Caki2 (cell line): ENCODE measurements at places on chromosomes 16 and 17. TPM values are rescaled to one million over a fixed set of nuclear protein-coding genes. Genes with fewer than 3 reads are reported as not detected.
A peak's percentile ranks its signal among the peaks of the same experiment; 100 is the strongest.

Gene ZNF423
- total RNA-seq, result 0.24 TPM in 1 of 2 replicates, not detected in the other

Gene VMP1
- 150 and 156 TPM in 2 replicates for total RNA-seq

Gene TBC1D26
- not detected in 2 replicates for total RNA-seq

Gene SLC52A1
- total RNA-seq, result not detected in 2 replicates

Gene GALK1
- 45.8 and 57.3 TPM in 2 replicates for total RNA-seq

Gene TMC6
- 21.2 and 31.4 TPM in 2 replicates for total RNA-seq

Gene SLC5A10
- total RNA-seq, result not detected in 2 replicates

Gene PRRT2
- total RNA-seq, result not detected in 2 replicates

Gene MMP15
- 11.7 and 12.3 TPM in 2 replicates for total RNA-seq

Gene CD300E
- total RNA-seq, result not detected in 2 replicates

Gene AATK
- 0.09 and 2.1 TPM in 2 replicates for total RNA-seq

Gene LGALS9B
- 0.54 and 0.67 TPM in 2 replicates for total RNA-seq

Gene NUBP1
- 35.2 and 57.7 TPM in 2 replicates for total RNA-seq

Gene CTF1
- total RNA-seq, result 0.84 and 2.9 TPM in 2 replicates

Gene ABCA10
- 0.07 TPM in 1 of 2 replicates, not detected in the other for total RNA-seq

Gene CCL7
- total RNA-seq, result not detected in 2 replicates

Gene NOTUM
- not detected in 2 replicates for total RNA-seq

DNA sequence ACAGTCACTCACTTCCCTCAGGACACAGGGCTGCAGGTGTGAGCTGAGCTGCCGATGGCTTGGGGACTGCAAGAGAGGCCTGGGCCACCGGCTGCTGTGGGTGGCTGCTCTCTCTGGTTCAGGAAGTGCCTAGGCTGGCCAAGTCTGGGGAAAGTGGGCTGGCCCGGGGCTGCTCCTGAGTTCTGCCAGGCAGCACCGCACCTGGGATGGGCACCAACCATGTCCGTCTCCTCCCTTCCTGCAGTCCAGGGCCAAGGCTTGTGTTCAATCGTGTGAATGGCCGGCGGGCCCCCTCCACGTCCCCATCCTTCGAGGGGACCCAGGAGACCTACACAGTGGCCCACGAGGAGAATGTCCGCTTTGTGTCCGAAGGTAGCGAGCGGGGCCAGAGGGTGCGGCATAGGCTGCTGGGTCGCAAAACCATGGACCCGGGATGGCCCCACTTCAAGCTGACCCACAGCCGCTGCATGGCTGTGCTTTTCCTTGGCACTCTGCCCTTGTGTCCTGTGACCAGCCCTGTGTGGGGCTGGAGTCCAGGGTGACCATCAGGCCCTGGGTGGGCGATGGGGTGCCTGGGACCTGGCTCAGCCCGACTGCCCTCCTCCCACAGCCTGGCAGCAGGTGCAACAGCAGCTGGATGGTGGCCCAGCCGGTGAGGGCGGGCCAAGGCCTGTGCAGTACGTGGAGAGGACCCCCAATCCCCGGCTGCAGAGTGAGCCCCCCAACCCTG lies 1.8 kb upstream of the WDR90 start:
- DNase-seq, result no peak

GRCh38 chr17:78206298-78206697 lies 7.8 kb upstream of the BIRC5 start:
- no peak for DNase-seq

- DNase-seq, result no peak
Measured at GRCh38 chr17:55817397-55817709, 66.5 kb downstream of the PCTP start.

DNA sequence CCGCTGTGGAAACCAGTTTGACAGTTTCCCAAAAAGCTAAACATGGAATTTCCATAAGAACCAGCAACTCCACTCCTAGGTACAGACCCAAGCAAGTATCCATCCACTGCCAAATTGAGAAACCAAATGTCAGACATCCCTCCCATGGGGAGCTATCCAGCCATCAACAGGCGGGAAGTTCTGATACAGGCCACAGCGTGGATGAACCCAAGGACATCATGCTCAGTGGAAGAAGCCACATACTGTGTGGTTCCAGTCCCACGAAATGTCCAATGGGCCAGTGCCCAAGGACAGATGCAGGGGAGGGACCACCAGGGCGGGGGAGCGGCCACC lies 12.6 kb upstream of the BAIAP2 start:
- no peak for DNase-seq

- peak; percentile 77 for DNase-seq
Measured at GRCh38 chr16:81600275-81600674, 155.7 kb downstream of the CMIP start.

DNA sequence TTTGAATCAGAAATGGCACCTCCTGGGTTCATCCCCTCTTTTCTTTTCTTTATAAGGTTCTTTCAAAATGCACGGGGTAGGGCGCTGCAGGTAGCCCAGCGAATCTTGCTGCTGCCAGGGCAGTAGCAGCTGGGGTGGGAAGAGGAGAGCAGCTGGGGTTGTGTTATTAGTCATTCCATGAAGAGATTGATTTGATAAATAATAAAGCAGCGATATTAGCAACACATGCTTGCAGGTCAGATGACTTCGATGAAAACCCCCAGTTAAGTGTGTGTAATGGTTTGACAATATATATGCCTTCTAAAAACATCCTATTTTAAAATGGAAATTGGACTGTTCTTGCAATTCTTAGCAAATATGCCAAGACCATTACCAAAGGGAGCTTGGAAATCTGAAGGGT lies 200.7 kb downstream of the CCDC182 start:
- no peak for DNase-seq

DNA sequence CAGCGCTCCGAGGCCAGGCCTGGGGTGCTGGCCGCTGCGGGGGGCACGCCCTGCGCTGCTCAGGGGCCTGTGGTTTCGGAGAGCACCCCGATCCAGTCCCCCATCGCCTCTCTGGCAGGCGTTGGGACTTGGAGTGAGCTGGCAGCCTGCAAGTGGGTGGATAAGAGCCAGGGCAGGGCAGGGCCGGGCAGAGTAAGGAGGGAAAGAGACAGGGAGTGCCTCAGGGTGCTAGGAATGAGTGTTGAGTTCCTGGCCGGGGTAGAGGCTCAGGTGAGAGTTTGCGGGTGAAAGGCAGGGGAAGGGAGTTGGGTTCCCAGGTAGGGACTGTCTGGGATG lies 1.3 kb downstream of the CDH13 start:
- no peak for DNase-seq

GRCh38 chr16:14351647-14352046 lies 278.4 kb downstream of the PARN start:
- DNase-seq, result no peak

GRCh38 chr17:8632061-8632460 lies 1.5 kb upstream of the MYH10 start:
- no peak for DNase-seq

GRCh38 chr17:28718333-28719020 lies 809 bp upstream of the RAB34 start:
- DNase-seq, result no peak

GRCh38 chr16:74107795-74108610 lies 188.6 kb upstream of the PSMD7 start:
- peak; percentile 3 for DNase-seq

DNA sequence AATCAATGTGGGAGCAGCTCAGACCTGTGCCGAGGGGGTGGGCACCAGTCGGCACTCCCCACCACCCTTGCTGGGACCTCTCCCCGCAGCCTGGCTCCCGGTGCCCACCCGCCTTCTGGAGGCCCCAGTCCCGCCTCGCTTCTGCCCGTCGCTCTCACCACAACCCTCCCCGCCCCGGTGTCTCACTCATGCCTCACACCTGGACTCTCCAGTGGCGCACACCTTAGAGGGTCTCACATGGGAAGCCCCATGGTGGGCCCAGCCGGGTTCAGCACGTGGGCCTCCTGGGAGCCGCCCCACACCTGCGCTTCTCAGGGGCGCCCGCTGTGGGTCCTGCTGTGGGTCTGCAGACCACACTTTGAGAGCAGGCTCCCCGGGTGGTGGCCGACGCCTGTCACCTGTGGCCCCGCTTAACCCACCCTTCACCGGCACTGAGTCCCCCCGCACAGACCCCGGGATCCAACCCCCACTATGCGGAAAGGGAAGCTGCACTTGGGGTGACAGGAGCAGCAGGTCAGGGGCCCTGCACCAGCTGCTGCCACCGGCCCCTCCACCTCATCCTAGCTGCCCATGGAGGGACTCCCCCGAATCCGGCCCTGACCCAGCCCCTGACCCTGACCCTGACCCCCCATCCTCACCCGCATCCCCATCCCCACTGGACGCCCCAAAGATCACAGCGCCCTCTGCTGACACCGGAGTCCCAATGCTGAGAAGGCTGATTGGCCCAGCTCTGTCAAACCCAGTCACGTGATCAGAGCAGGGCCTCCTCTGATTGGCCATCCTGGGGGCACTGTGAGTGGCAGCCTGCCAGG lies 27.4 kb upstream of the SLC38A10 start:
- DNase-seq, result no peak

GRCh38 chr17:64063766-64064224 lies 43.4 kb upstream of the ICAM2 start:
- no peak for DNase-seq

DNA sequence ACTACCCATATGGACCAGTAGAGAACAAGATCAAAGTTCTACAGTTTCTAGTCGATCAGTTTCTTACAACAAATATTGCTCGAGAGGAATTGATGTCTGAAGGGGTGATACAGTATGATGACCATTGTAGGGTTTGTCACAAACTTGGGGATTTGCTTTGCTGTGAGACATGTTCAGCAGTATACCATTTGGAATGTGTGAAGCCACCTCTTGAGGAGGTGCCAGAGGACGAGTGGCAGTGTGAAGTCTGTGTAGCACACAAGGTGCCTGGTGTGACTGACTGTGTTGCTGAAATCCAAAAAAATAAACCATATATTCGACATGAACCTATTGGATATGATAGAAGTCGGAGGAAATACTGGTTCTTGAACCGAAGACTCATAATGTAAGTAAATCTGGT lies 29.1 kb downstream of the BPTF start:
- no peak for DNase-seq

GRCh38 chr17:40884708-40885512 lies at the start of gene KRT20:
TSS of gene KRT20 (minus strand) at chr17:40885242. CDS start at chr17:40885185, 57 bp downstream.
- peak; percentile 48 for DNase-seq
